NCI-H2171 treated with DMSO at 0.1 percent for 48 hours (cell line): ENCODE measurements at places on chromosomes 5 and 9.
A peak's percentile ranks its signal among the peaks of the same experiment; 100 is the strongest.

GRCh38 chr5:51378448-51379330 is 4.6 kb upstream of the ISL1 start:
- DNase-seq: no peak

DNA sequence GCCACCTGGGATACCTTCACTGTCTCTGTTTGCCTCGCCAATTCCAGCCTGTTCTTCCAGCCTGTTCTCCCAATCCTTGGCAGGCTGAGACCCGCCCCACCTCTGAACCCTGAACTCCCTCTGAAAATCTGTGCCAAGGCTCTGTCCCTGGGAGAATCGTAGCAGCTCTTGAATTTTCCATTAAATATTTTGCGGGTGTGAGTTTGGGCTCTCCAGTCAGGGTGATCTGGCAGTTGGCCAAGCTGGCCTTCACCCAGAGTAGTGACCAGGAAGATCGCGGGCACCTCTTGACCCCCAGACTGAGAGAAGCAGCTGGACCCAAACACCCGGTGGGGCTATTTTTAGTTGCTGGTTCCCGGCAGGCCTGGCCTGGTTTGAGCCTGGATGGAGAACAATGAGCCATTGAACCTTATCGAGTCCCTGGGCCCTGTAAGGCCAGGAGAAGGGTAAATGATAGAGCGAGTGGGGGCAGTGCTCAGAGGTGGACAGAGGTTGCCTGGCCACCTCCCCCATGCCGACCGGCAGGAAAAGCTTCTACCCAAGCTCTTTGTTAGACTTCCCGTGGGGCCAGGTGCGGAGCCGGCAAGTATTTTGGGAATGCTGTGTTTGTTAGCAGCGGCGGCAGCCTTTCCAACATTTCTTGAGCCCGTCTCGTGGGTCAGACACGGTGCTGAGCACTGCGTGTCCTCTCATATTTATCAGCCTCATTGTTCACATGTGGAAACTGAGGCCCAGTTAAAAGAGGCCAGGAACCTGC is 146.2 kb downstream of the RGS3 start:
- DNase-seq: peak; percentile 61

- no peak for DNase-seq
These were observed 286.5 kb downstream of the MAST4 start for GRCh38 chr5:66882606-66883227.

GRCh38 chr5:125326150-125326510 is 579.7 kb upstream of the ZNF608 start:
- peak; percentile 54 for DNase-seq

DNA sequence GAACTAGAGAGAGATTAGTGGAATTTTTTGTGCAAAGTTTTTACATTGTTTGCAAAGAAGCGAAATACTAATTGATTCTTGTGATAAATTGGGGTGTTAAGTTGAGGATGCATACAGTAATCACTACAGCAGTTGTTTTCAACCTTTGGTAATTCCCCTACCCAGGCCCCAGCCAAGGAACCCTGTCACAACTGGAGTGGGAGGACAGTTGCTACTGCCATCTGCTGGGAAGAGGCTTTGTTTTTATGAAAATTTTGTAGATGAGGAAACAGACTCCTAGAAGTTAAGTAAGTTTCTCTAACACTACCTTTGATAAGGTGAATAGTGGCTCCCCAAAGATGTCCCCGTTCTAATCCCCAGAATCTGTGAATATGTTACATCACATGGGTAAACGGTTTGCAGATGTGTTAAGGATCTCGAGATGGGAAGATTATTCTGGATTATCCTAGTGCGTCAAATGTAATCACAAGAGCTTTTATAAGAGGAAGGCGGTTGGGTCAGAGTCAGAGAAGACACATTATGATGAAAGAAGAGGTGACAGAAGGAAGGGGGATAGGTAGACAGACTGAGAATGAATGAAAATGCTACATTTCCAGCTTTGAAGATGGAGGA is 34.0 kb upstream of the PPP1R2B start:
- peak; percentile 26 for DNase-seq

GRCh38 chr9:83196946-83197345 is 134.0 kb upstream of the RASEF start:
- DNase-seq: no peak

DNA sequence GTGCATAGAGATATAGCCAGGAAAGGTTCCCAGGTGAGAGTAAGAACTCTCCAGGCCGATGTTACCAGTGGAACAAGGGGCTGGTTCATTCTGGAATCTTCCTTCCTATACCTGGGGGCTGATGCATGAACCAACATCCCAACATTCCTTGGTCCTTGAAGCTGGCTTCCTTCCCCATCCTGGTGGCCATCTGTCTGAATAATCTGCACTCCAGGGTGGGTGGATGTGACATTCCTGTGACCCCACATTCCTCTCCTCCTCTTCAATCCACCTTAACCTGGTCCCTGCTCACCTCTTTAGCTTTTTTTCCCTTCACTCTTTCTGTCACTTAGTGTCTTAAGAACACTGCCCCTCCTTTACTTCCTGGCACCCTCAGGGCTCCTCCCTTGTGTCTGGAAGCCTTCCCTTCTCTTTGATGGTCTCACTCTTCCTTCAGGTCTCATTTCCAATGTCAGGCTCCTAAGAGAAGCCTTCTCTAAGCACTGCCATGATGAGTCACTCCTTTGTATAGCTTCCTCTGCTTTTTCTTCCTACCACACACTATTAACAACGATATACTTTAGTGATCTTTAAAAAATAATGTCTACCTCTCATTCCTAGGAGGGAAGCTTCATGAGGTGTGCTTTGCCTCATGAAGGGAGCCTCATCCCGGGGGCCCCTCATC is 80.3 kb downstream of the BOD1 start:
- DNase-seq: no peak
